Suppressor macrophage (primary cell): ENCODE measurements at places on chromosomes 13 and 19.

DNA sequence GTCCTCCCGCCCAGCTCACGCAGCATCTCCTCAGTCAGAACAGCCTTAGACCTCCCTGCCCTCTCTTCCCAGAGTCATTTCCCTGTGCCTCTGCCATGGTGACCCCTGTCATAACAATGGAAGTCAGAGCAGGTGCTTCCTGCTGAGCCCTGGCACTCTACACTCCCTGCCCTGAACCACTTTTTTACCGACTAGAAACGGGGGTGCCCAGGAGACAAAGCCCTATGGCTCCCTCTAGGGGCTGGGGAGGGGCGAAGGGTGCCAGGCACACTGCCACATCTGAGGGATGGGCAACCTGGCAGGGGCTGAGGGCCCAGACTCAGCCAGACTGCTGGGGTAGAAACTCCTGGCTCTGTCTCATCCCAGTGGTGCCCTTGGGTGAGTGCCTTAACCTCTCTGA lies 16.4 kb downstream of the ZNF574 start:
- DNase-seq: peak; percentile 66

GRCh38 chr13:47845981-47846380 lies 155.1 kb downstream of the SUCLA2 start:
- DNase-seq: no peak

DNA sequence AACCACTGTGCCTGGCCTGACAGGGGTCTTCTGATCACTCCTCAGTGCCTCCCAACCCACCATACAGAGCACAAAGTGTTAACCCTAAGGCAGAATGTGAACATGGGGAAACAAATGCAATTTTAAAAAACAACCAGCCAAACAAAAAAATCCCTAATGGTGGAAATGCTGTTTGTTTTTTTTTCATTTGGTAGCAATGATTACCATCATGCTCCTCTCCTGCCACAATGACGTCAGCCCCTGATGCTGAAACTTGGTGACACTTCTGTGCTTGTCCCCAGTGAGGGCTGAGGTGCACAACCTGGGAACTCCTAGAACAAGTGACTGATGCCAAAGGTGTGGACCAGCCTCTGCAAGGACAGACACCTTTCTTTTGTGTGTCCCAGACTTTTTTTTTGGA lies 4.0 kb upstream of the TSPAN16 start:
- peak; percentile 39 for DNase-seq

DNA sequence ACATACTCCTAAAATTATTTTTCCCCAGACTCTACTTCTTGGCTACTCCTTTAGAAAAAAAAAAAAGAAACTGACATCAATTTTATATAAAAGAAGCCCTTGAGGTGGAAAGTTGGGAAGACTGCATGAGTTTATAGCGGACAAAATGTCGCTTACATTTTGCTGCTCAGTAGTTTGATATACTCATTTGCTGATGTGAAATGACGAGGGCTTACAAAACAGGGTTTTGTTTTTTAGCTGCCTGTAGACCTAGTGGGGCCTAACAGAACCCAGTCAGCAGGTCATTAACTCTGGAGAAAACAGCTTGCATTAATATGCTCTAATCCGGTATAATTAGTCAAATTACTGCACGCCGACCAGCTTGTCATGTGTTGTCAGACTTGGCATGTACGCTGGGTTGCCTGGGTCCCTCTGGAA lies 37.6 kb upstream of the MAB21L1 start:
- DNase-seq: no peak

GRCh38 chr13:99859178-99860177 lies 112.1 kb downstream of the ZIC5 start:
- DNase-seq: no peak

DNA sequence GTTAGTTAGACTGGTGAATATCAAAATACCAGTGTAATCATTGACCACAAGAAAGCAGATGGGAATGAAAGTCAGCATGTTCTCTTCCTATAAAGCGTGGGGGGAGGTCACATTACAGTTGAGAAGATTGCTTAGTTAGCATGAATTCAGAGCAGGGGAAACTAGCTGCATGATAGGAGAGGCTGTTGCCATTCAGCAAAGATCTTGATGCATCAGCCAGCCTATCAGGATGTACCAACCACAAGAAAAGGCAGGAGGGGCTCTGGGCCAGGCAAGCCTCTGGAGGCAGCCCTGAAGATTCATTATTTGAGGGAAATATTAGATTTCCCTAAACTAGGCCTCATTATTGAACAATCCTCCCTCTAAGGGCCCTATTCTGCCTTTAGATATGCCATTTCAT lies 5.0 kb upstream of the MTMR6 start:
- peak; percentile 93 for DNase-seq

GRCh38 chr19:12665281-12665573 lies 1.3 kb downstream of the MAN2B1 start:
- DNase-seq: peak; percentile 94

DNA sequence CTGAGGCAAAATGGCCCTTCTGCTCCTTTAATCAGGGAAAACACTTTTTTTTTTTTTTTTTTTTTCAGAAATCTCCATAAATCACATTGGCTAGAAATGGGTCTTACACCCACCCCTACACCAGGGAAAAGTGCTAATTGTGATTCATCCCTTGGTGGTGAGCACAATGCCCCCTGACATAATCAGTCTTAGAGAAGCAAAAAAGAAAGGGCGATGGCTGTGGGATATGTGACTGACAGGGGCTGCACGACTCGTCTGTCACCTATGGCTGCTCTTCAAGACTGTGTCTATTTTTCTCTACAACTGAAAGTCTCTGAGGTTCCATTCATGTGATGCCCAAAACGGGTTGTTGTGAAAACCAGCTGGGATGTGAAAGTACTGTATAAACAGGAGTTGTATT lies 3.6 kb upstream of the GPC6 start:
- no peak for DNase-seq

DNA sequence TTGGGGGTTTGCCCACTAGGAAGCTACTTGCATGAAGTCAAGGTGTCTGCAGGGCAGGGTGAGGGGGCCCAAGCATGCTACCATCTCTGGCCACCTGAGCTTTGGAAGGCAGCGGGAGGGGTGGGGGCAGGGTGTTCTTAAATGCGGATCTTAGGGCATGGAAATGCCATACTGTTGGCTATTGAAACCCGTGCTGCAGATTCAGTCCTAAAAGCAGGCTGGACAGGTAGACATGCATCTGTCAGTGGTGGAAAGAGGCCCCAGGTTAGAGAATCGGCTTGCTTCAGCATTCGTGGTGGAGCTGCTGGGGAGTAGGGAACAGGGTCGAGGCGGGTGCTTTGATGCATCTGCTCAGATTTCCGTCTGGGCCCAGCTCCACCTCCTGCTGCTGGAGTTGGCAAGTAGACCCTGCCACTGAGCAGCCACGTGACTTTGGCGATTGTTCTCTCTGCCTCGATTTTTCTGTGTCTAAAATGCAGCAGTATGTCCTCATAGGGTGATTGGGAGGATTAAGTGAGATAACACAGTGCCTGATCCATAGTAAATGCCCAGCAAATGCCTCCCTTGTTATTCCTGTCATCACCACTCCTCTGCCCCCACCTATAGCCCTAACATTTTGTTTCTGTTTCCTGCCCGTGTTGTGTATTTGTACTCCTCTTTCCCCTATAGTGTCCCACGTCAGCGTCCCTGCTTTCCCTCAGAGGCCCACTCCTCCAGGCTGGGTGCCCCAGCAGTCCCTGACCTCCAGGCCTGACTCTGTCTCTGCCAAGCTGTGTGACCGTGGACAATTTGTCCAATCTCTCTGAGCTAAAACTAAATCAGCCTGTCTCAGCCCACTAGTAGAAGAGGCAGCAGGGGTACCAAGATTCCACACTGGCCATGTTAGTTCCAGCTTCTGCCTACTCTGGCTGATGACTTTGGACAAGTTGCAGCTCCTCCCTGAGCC lies 5.8 kb downstream of the PPP1R37 start:
- DNase-seq: no peak

DNA sequence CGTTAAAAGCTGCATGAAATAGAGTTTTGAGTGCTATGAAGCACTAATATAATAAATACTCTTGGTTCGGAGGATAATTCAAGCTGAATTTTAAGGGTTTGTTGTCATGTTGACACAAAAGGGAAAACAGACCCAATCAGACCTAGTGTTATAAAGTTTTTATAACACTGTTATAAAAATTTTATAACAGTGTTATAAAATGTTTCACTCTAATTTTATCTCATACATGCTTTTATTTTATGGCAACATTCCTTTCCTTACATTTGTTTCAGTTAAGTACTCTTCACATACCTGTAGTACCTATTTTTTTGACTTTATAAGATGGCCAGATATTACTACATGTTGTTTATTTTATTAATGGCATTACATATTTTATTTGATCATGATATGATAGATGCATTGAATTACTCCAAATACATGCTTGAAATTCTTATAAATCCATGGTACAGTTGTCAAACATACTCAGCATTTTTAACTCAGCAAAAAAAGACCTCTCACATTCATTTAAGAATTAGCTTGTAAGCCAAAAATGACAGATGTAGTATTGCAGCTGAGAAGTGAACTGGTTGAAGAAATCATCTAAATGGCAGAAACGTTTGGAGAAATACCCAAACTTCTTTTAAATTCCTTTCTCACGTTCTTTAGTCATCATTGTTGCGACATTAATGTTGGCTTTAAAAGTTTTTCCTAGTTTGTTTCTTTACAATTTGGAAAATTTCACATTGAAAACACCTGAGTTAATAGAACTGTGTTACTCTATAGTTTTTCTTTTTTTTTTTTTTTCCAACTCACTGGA lies 104.5 kb downstream of the PIBF1 start:
- no peak for DNase-seq

GRCh38 chr19:51712461-51713081 lies 11.2 kb downstream of the HAS1 start:
- DNase-seq: peak; percentile 26

DNA sequence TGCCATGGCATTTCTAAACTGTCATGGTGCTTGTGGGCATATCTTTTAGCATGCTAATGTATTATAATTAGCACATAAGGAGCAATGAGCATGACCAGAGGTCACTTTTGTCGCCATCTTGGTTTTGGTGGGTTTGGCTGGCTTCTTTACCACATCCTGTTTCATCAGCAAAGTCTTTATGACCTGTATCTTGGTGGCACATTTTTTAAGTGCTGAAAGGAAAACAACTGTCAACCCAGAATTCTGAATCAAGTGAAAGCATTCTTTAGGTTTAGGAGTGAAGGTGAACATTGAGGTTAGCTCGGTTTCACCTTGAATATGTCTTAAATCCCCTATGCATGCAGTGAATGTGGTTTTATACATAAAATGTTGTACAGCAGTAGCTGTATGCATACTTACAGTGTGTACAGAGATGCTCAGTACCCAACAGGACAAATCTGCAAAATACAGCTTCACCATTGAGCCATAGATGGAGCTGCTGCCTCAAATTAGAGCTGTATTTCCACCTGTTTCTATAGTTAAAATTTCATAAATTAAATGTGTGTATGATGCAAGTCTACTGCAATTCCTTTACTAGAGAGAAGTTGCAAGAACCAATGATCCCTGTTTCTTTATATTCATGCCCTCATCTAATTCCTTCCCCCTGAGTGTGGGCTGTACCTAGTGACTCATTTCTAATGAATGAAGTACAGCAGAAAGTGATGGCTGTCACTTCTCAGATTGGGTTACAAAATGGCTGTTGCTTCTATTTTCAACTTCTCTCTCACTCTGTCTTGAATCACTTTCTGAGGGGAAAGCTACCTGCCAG lies 25.2 kb upstream of the IGSF23 start:
- DNase-seq: peak; percentile 79

DNA sequence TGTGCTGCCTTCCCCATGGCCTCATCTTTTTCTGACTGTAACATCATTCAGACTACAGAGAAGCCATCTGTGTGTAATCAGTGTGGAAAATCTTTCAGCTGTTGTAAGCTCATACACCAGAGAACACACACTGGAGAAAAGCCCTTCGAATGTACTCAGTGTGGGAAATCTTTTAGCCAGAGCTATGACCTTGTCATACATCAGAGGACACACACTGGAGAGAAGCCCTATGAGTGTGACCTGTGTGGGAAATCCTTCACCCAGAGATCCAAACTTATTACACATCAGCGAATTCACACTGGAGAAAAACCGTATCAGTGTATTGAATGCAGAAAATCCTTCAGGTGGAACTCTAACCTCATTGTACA lies 17.2 kb upstream of the ZNF8 start:
- no peak for DNase-seq

- DNase-seq: no peak
Measured at GRCh38 chr13:85525411-85525810, 273.8 kb downstream of the SLITRK6 start.

DNA sequence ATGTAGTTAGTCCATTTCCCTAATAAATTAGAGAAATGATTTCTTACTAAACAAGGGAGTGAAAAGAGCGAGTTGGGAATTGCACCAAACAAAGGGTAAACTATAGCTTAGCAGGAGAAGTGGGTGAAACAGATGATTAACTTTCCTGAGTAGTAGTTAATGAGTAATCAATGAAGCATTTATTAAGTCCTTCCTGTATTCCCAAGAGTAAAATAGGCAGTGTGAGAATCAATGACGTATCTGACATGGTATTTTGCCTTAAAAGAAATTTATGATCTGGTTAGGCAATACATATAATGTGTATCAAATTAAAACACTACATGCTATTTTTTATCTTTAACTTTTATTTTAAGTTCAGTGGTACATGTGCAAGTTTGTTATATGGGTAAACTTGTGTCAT lies 142.8 kb downstream of the KLF5 start:
- no peak for DNase-seq

- peak; percentile 87 for DNase-seq
Measured at GRCh38 chr13:51849145-51850101, 4.4 kb upstream of the TMEM272 start.

GRCh38 chr13:48826039-48826438 lies 149.7 kb upstream of the FNDC3A start:
- no peak for DNase-seq

- DNase-seq: no peak
Measured at GRCh38 chr13:31105020-31105795, 56.5 kb downstream of the HSPH1 start.

DNA sequence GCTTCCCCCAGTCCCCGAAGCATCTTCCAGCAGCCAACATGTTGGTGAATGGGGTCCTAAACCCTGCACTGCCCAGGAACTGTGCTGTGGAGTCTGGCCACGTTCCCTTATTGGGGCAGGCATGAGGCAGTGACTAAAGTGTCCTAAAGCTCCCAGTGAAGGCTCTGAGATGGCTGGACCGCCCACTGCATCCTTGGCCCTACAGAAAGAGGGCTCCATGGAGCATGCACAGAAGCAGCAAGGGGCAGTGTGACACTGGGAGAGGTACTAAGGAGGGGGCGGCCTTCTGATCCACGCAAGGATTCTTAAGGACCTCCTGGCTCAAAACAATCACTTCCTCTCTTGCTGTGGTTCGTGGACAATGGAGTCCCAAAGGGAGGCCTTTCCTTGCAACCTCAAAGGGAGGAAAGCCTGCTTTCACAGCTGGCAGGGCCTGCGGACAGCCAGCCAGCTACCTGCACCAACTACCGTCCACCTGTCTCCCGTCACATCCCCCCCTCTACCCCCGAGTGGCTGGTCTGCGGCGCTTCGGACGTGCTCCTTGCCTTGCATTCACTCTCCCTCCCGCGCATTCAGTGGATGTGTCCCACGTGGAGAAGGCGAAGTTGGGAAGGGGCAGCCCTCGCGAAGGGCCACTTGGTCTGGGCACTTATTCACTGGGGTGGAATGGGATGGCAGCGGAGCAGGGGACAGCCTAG lies 63.9 kb upstream of the STARD13 start:
- peak; percentile 81 for DNase-seq
